Placental epithelial cell (primary cell): ENCODE measurements at places on chromosomes 13 and 19. TPM values are rescaled to one million over a fixed set of nuclear protein-coding genes. Genes with fewer than 3 reads are reported as not detected.

ZNF486 gene
- total RNA-seq: 5.6 and 11.4 TPM in 2 replicates

SMIM44 gene
- total RNA-seq: not detected in 2 replicates

KLK4 gene
- not detected in 2 replicates for total RNA-seq

SOHLH2 gene
- under 0.01 TPM in 1 of 2 replicates, not detected in the other for total RNA-seq

CD70 gene
- not detected in 2 replicates for total RNA-seq

DKKL1 gene
- total RNA-seq: 0.39 TPM in 1 of 2 replicates, not detected in the other

ZNF418 gene
- total RNA-seq: 5.5 and 11.4 TPM in 2 replicates

ZNF541 gene
- total RNA-seq: 2.7 and 7.5 TPM in 2 replicates

IL11 gene
- total RNA-seq: 5.1 and 7.7 TPM in 2 replicates

ZNF525 gene
- 12.3 and 20.0 TPM in 2 replicates for total RNA-seq

ATP4B gene
- total RNA-seq: not detected in 2 replicates

C1QTNF9B gene
- total RNA-seq: not detected in 2 replicates

EID2B gene
- total RNA-seq: 1.1 and 1.2 TPM in 2 replicates

CCDC106 gene
- 2.8 and 7.5 TPM in 2 replicates for total RNA-seq

PBX4 gene
- total RNA-seq: 2.0 and 5.5 TPM in 2 replicates

SERP2 gene
- 4.7 and 4.9 TPM in 2 replicates for total RNA-seq

ZSCAN4 gene
- 0.22 and 0.39 TPM in 2 replicates for total RNA-seq

CEACAM18 gene
- not detected in 2 replicates for total RNA-seq

SLC10A2 gene
- not detected in 2 replicates for total RNA-seq

ZNF444 gene
- 15.7 and 17.8 TPM in 2 replicates for total RNA-seq

PRODH2 gene
- total RNA-seq: not detected in 2 replicates

ASPDH gene
- not detected in 2 replicates for total RNA-seq

AZU1 gene
- total RNA-seq: not detected in 2 replicates

TMTC4 gene
- total RNA-seq: 12.9 and 22.0 TPM in 2 replicates

SYNGR4 gene
- not detected in 2 replicates for total RNA-seq

MADCAM1 gene
- total RNA-seq: 0.11 and 0.79 TPM in 2 replicates

LIN7B gene
- total RNA-seq: 5.1 and 13.0 TPM in 2 replicates

MIPEP gene
- total RNA-seq: 11.4 and 28.3 TPM in 2 replicates

GJB6 gene
- total RNA-seq: under 0.01 TPM in 1 of 2 replicates, not detected in the other

NLRP11 gene
- not detected in 2 replicates for total RNA-seq

LRFN3 gene
- 8.6 and 11.6 TPM in 2 replicates for total RNA-seq

USHBP1 gene
- total RNA-seq: under 0.01 TPM in 1 of 2 replicates, not detected in the other

ZNF77 gene
- 1.6 and 3.5 TPM in 2 replicates for total RNA-seq

KLK14 gene
- not detected in 2 replicates for total RNA-seq
